ENCODE measurements at places on chromosomes 2 and 18.

DNA sequence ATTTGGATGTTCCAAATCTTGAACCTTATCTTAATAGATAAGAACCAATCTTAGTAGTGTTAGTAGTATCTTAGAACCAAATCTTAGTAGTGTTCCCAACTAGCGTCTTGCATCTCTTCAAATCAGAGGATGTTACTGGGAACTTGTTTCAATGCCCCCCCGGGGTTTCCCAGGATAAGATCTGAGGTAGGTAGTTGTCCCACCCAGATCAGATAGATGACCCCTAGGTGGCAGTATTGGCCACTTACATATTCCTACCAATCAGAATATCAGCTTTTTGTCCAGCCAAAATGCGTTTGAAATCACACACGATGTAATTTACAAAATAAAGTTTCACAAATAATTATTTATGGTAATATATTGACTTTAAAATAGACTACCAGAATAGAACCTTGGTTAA lies 314.8 kb downstream of the MBD2 start:
- no peak for DNase-seq

- no peak for DNase-seq
Observed at GRCh38 chr2:181131584-181131983, 151.2 kb downstream of the UBE2E3 start.

GRCh38 chr18:76443519-76444445 lies 51.3 kb downstream of the ZNF516 start:
- no peak for DNase-seq

DNA sequence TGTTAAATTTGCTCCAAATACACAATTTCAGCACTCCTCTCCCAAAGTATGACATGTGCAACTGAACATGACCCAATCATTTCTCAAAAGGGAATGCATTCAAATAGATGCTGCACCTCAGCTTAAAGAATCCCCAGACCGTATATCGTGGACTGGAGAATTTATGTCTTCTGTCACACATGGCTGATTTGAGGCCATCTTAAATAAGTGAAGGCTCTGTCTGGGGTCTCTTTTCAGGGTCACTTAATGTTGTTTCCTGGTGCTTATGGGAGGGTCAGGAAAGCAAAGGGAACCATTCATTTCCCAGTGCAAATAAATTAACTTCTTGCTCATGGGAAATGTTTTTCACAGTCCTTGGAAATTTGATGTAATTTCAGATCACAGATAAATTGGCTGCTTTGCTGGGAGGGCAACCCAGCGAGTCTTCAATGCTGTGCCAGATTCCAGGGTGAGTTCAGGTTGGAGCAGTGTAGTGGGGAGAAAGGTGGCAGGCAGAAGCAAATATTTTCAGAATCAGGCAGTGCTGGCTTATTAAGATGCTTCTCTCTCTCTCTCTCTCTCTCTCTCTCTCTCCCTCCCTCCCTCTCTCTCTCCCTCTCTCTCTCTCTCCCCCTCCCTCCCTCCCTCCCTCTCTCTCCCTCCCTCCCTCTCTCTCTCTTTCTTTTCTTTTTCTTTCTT lies 34.3 kb downstream of the GATA6 start:
- no peak for DNase-seq

DNA sequence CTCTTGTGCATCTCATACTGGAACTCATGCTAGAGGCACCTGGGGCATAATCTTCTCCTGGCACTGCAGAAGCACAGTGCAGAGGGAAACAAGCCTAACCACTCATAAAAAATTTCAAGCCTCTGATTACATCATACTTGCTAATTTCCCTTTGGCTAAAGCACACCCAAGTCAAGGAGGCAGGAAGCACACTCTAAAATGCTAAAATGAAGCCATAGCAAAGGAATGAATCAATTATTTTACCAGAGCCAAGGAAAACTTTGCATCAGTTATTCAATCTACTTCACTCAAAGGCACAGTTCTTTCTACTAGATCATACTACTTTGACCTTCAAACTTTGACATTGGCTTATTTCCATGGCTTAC lies 79.6 kb upstream of the SPOPL start:
- peak; percentile 37 for DNase-seq

DNA sequence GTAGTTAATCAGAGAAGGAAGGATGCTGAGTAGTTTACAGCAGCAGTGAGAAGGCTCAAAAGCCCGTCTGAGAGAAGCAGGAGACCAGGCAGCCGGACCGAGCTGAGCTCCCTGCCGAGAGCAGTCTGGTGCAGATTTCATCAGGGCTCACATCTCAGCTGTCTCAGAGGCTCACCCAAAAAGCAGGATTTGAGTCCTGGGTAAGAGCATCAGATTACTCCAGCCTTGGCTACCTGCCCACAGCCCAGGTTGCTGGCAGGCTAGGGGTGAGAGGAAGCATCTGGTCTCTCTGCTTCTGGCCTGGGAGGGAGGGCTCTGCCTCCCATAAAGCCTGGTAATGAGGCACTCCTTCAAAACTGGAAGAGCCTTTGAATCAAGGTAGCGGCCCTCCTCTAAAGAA lies 140.5 kb downstream of the ST6GAL2 start:
- no peak for DNase-seq

- DNase-seq: no peak
Observed at GRCh38 chr2:221228214-221228769, 343.8 kb downstream of the EPHA4 start.

- DNase-seq: no peak
Observed at GRCh38 chr18:55934821-55935220, 346.8 kb upstream of the TCF4 start.

GRCh38 chr18:2573408-2573807 lies 2.1 kb downstream of the NDC80 start:
- DNase-seq: no peak

DNA sequence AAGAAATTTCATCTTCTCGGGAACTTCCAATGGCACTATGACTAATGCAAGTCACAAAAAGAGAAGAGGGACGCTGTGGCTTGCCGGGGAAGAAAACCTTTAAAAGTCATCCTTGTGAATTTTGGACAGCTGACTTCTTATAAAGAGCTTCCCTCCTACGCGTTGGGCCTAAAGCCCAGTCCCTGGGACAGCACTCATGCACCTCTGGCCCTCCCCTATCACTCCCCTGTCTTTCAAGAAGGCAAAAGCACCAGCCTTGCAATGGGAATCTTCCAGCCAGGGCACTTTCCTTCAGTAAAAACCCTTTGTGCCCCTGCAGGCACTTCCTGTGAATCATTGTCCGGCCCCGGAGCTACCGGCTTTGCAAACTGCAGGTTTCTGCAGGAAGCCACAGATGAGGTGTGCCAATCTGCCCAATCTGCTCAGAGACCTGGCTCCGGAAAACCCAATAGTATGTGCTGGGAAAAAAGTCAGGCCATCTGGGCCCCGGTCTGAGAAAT lies 7.1 kb downstream of the MREG start:
- no peak for DNase-seq

DNA sequence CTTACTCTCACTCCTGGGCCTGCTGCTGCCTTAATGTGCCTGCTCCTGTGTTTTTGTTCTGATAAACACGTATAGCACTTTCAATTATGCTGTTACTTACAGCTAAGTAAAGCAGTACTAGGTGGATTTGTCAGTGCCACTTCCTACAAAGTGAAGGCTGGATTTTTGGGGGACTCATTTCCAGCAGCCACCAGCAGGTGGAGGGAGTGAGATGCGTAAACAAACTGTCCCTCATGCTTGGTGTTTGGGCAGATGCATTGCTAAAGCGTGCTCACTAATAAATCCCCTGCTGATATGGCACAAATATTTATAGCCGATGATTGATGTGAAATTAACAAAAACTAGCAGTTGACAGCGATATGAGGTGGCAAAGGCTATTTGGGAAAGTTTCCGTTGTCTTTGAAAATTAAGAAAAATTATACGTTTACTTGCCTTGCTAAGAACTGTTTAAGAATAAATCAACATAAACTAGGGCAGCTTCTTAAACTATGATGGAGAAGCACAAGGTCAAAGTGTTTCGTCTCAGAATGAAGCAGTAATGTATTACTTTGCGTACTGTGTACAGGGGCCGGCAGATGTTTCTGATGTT lies 101.7 kb downstream of the AGAP1 start:
- DNase-seq: peak; percentile 60

GRCh38 chr18:55381277-55381676 lies 206.7 kb downstream of the TCF4 start:
- DNase-seq: no peak

- peak; percentile 96 for DNase-seq
Observed at GRCh38 chr18:3603421-3604234, 153.7 kb downstream of the TGIF1 start.

DNA sequence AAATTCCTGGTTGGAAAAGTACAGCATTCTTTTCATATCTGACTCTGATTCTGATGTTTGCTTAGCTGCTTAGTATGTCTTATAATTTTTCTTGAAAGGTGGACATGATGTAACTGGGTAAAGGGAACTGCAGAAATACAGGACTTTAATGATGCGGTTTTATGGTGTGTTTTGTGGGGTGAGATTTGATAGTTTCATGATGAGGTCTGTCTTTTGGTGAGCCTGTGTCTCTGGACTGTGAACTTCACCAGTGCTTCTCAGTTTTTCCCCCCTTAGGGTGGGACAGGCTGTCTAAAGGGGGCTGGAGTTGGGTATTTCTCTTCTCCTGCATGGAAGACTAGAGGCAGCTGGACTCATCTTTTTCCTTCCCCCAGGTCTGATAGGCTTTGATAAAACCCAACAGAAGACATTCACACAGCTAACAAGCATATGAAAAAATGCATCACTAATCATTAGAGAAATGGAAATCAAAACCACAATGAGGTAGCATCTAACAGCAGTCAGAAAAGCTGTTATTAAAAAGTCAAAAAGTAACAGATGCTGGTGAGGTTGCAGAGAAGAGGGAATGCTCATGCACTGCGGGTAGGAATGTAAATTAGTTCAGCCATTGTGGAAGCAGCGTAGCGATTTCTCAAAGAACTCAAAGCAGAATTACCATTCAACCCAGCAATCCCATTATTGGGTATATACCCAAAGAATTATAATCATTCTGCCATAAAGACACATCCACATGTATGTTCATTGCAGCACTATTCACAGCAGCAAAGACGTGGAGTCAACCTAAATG lies 77.6 kb downstream of the EPC2 start:
- no peak for DNase-seq

DNA sequence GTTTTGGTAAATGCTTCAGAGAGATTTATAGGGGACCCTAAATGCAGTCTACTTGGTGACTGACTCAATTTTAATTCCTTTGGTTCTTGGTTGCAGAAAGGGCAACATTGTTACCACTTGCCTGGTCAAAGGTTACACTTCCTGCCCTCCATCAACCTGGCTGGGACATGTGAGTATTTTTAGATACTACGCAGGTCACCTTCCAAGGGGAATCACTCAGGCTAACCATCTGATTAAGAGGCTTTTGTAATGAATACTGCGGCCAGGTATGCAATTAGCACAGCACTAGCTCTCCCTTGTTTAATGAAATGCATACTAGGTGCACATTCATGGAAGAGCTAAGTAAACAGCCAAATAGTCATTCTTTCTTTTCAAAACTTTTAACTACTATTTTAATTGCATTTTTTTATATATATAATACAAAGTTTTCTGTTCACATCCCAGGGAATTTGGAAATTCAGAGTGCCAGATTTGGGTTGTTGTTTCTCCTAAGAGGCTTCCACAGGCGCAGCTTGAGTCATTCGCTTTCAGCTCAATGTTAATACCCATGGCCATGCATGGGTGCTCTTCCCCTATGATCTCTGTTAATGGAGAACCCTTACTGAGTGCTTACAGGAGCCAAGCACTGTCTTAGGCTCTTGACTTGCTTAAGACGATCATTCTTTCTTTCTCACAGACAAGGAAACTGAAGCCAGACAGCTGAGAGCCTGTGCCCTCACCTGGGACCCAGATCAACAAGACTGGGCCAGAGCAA lies 152.2 kb downstream of the MTX2 start:
- no peak for DNase-seq

DNA sequence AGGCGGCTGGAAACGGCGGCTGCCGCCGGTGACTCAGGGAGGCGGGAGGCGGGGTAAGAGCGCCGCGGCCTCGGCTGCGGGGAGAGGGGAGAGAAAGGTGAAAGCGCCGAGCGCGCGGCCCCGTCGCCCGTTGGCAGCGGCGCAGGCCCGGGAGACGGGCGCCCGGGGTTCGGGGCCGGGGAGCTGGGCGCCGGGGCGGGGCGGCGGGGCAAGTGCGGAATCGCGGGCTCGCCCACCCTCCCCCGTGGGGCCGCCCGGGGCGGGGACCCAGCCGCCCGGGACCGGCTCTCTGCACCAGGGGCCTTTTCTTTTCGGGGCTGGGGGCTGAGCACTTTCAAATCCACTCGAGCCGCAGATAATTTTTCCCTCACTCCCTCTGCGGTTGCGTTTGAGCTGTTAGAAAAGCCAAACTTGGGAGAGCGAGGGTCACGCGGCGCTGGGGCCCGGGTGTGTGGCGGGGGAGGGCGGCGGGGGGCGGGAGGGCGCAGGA lies 266 bp downstream of the KDM3A start:
- DNase-seq: no peak

DNA sequence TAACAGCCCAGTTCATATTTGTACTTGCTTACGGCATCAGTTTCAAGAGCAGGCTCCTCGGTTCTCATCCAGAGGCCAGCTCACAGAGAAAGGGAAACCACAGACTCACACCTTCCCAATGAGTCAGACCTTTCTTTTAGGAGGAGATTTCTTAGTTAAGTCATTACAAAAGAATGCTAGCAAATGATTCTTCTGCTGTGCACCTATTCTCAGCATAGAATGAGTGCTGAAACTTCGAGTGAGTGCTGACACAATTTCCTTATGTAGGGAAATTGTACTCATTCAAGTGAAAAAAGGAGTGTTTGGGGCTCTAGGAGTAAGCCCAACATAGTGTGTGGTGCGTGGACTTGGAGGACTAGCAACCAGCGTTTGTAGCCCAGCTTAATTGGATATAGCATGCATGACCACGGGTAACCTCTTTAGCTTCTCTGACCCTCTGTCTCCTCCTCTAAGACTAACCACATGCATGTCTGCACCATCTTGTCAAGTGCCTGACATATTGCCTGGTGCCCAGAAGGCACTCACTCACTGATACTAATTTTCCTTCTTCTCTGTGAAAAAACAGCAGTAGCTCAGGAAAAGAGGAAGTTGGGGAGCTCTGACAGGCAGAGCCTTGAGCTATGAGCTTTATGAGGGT lies 87.0 kb downstream of the ALPK2 start:
- peak; percentile 86 for DNase-seq

DNA sequence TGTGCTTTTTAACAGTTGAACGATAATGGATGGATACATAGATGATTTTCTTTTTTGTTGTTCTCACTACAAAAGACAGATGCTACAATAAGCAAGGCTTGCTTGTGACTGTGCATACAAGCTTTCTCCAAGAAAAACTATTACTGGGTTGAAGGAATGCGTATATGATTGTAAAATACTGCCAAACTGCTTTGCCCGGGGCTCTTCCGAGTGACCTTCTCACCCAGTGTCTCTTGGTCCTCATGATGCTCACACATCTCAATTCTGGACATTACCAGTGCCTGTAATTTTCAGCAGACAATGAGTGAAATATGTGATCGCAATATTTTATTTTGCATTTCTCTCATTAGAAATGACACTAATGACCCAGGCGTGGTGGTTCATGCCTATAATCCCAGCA lies 35.9 kb downstream of the INPP5D start:
- no peak for DNase-seq

GRCh38 chr2:120847700-120848321 lies 112.1 kb downstream of the GLI2 start:
- DNase-seq: no peak
